ENCODE measurements at places on chromosomes 2 and 18. TPM values are rescaled to one million over a fixed set of nuclear protein-coding genes. Genes with fewer than 3 reads are reported as not detected.

SNTG2 gene
- total RNA-seq: 0.07 TPM

MC2R gene
- total RNA-seq: not detected

RAB12 gene
- total RNA-seq: 54.7 TPM

NT5DC4 gene
- 0.33 TPM for total RNA-seq

SERPINB4 gene
- not detected for total RNA-seq

CYP1B1 gene
- total RNA-seq: 92.9 TPM

LIPG gene
- total RNA-seq: 5.5 TPM

ZC3H6 gene
- 5.9 TPM for total RNA-seq

ALLC gene
- total RNA-seq: not detected

LAMA3 gene
- total RNA-seq: 3.8 TPM

CLEC4F gene
- not detected for total RNA-seq

LIMS4 gene
- 3.1 TPM for total RNA-seq

ACYP2 gene
- 13.4 TPM for total RNA-seq

ATP8B1 gene
- total RNA-seq: 73.6 TPM

AMER3 gene
- total RNA-seq: not detected

PAIP2B gene
- 0.65 TPM for total RNA-seq

SIX3 gene
- not detected for total RNA-seq

MBD1 gene
- total RNA-seq: 56.7 TPM

PDE11A gene
- 0.50 TPM for total RNA-seq

SRD5A2 gene
- not detected for total RNA-seq

LYPD6 gene
- 0.07 TPM for total RNA-seq

CARF gene
- 6.5 TPM for total RNA-seq

SH2D6 gene
- total RNA-seq: 0.36 TPM

ANAPC1 gene
- 49.9 TPM for total RNA-seq

CPO gene
- not detected for total RNA-seq

DPP4 gene
- 39.1 TPM for total RNA-seq

CXCR4 gene
- total RNA-seq: 2.0 TPM

ICOS gene
- not detected for total RNA-seq

SERPINB7 gene
- total RNA-seq: 0.07 TPM

AQP12A gene
- total RNA-seq: not detected

SOWAHC gene
- 13.1 TPM for total RNA-seq

PIGN gene
- 39.6 TPM for total RNA-seq

PUM2 gene
- total RNA-seq: 72.3 TPM

CFAP221 gene
- total RNA-seq: 0.13 TPM

GALNT3 gene
- 1.8 TPM for total RNA-seq

NDC80 gene
- total RNA-seq: 2.4 TPM

STAT4 gene
- 0.56 TPM for total RNA-seq

CACNB4 gene
- total RNA-seq: 10.8 TPM

ERBB4 gene
- total RNA-seq: 2.6 TPM

TMEM37 gene
- not detected for total RNA-seq

MYL1 gene
- not detected for total RNA-seq

LCT gene
- total RNA-seq: 0.03 TPM

CYP26B1 gene
- 1.1 TPM for total RNA-seq

CHRND gene
- total RNA-seq: not detected

SPDYA gene
- 0.91 TPM for total RNA-seq

SERPINB12 gene
- not detected for total RNA-seq

ANKRD53 gene
- 0.30 TPM for total RNA-seq

EMX1 gene
- total RNA-seq: not detected

TMEM17 gene
- total RNA-seq: 2.6 TPM

ASB1 gene
- 45.4 TPM for total RNA-seq

PKDCC gene
- total RNA-seq: 86.0 TPM

FAM161A gene
- 1.6 TPM for total RNA-seq

TRABD2A gene
- 4.0 TPM for total RNA-seq

SANBR gene
- total RNA-seq: 10.4 TPM

SCN3A gene
- 0.40 TPM for total RNA-seq

GNLY gene
- total RNA-seq: not detected

CIB4 gene
- total RNA-seq: not detected

Data from smooth muscle cell of the pulmonary artery (primary cell).